T-helper 22 cell (primary cell): ENCODE measurements at places on chromosomes 3 and 15.

DNA sequence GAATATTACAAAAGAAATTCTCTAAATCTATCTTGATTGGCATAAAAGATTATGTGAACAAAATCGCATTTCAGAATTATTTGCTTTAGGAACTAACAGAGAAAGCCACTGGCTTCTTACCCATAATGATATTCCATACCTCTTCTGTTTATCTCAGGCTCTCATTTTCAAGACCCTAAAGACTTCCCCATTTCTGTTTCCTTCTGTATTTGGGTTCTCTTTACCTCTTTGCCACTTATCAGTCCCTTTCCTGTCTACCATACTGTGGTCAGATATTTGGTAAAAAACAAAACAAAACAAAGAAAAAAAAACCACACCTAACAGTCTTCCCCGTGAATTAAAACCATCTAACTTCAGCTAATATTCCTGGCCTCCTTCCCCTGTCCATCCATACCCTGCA, 108.5 kb downstream of the LRRC28 start:
- DNase-seq = no peak

GRCh38 chr3:62558549-62559112, 185.3 kb upstream of the FEZF2 start:
- no peak for DNase-seq

- DNase-seq = no peak
Observed at GRCh38 chr3:142888481-142889211, at the start of gene PCOLCE2. Gene PCOLCE2 (minus strand): TSS chr3:142889083. CDS start chr3:142888896, 187 bp downstream.

- DNase-seq = no peak
Observed at GRCh38 chr3:140914384-140914945, 27.2 kb upstream of the SLC25A36 start.

DNA sequence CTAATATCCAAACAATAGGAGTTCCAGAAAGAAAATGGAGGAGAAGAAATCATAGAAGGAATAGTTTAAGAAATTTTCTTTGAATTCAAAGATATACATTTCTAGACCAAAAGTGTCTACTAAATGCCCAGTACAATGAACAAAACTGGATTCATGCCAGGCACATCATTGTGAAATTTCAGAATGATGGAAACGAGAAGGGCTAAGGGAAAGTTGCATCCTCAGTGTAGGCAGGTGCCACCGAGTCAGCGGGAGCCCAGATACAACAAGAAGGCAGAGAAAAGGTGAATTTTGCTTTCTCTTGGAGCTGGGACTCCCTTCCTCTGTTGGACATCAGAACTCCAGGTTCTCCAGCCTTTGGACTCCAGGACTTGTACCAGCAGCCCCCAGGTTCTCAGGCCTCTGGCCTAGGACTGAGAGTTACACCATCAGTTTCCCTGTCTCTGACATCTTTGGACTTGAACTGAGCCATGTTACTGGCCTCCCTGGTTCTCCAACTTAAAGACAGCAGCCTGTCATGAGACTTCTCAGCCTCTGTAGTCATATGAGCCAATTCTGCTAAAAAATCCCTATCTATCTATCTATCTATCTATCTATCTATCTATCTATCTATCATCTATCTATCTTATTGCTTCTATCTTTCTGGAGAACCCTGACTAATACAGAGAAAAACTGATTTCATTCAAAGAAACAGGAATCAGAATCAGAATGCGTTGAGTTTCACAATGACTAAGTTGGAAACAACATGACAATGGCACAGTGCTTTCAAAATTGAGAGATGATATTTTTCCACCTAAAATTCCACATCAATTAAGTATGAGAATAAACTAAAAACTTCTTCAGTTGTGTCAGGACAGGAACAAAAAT, 207.7 kb downstream of the FAM43A start:
- DNase-seq = no peak

GRCh38 chr15:47194718-47195117, 522.6 kb upstream of the SEMA6D start:
- no peak for DNase-seq

DNA sequence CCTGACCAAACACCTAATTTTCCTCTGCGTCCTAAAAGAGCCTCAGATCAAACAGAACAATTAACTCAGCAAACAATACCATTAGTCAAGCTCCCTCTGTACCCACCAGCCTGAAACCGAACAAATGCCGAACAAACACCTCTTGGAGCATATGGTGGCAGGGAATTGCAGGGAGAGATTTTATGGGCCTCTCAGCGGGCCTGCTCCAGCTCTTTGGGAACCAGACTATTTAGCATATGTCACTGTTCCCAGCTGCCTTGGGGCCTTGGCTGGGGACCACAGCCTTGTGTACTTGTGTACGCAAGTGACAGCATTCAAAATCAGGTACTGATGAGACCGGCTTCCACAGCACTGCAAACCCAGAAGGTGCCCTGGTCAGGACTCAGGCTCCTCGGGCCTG, 388.8 kb upstream of the PPP2R3A start:
- DNase-seq = no peak

- no peak for DNase-seq
Observed at GRCh38 chr3:1696669-1697275, 401.9 kb upstream of the CNTN4 start.

DNA sequence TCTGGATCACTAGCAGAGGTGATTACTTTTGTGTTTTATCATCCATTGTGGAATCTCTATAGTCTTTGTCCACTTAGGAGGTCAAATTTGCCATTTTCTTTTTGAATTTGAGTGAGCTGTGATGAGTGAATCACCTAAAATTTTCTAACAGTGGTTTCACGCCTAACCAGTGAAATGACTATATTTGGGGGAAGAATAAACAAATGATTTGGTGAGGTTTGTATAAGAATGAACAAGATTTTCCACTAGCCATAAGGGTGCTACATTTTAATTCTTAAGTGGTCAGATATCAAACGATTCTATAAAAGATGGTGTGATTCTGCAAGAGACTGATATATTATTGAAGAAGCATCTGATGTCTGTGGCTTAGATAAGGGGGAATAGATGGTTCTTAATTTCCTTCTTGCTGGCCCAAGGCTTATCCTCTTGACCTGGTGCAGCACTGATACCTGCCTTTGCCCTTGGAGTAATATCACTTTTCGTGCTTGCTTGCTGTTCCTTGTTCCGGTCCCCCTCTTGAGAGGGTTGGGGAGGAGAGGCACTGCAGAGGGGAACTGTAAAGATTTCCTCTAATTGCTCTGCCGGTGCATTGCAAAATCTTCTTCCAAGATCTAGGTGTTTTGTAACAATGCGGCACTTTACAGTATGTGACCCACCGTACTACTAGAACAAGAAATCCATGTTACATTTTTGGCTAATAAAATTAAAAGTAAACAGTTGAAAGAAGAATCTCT, 14.5 kb downstream of the C3orf20 start:
- no peak for DNase-seq

DNA sequence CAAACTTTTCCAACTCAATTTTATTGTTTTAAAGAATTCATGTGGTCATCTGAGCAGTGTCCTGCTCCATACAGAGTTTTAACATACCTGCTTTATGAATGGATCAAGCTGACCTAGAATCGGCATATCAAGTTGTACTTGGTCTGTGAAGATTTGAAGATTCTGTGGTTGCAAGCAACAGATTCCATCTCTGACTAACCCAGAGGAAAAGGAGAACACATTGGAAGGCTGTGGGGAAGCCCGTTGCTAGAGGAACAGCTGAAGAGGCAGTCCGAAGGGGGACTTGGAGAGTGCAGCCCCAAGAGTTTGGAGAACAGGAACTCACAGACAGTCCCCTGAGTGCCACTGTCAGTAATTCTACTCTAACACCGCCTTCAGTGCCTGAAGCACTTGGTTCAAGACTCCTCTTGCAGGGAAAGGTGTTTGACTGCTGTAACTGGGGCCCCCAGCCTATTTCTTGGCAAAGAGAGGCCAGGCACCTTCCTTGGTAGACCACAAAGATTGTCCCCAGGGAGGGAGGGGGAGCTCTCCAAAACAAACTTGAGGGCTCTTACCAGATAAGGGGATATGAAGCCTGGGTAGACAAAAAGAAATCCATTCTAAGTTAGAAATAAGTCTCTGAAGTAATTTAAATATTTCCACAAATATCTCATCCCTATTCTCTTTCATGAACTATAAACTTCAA, 88.8 kb downstream of the LARS2 start:
- no peak for DNase-seq

DNA sequence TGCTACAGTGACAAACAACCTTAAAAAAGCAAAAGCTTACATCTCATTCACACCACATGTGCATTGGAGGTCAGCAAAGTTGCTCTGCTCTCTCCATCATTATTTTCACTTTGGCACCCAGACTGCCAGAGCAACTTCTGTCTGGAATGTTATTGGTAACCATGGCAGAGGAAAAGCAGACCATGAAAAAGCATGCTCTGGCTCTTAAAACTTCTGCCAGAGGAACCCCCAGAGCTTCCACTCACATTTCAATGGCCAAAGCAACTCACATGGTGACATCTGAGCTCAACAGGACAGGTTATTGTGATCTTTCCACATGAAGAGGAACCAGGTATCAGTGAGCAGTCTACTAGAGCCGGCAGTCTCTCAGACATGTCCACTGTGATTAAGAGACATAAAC, 21.9 kb upstream of the FRMD5 start:
- no peak for DNase-seq

DNA sequence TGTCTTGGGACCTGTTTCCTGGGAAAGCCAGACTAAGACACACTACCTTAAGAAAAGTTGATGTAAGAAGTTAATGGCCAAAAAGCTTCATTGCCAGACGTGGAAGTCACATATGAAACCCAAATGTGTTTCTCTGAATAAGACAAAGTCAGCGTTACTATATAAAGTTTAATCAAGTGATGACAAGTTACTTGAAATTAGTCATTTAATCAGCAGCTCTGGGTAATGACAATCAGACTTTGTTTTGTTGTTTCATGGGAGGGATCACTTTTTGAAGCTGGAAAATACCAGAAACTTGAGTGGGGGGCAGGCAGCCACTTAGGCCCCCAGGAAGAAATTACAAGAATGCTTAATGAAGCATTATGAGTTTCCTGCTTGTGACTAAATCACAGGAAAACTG, 218.6 kb downstream of the PTPRG start:
- no peak for DNase-seq

- DNase-seq = no peak
Observed at GRCh38 chr3:197561926-197562325, 6.2 kb upstream of the BDH1 start.

- DNase-seq = no peak
Observed at GRCh38 chr3:175247629-175248028, 388.5 kb downstream of the NAALADL2 start.

DNA sequence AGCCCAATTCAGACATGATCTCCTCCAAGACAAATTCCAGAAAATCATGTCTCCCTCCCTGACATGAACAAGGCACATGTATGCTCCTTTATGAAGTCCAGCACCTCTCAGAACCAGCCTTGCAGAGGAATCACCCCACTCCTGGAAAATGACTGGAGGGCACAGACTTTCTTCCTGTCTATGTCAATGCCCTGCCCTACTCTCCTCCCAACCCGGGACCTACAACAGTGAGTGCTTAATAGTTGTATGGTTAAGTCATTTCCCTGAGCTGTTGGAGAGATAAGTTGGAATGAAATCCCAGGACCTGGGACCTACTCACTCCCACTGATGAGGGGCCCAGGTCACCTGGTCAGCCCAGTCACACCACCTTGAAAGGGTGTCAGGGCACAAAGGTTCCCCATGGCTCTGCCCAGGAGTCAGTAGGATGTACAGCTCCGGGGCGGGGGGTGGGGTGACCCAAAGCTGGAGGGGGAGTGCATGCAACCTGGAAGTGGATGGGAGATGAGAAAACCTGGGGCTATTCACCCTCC, 80.1 kb upstream of the HERC1 start:
- no peak for DNase-seq

- no peak for DNase-seq
Observed at GRCh38 chr3:135905058-135905724, 60.3 kb upstream of the PPP2R3A start.
